ENCODE measurements at places on chromosomes 11 and 22. TPM values are rescaled to one million over a fixed set of nuclear protein-coding genes. Genes with fewer than 3 reads are reported as not detected.

GRCh38 chr22:19991645-19992451 lies 24.8 kb downstream of the ARVCF start:
- no peak overlapping the region for H3K4me3 ChIP-seq
- no peak overlapping the region for H3K27ac ChIP-seq
- DNase-seq = no peak
- no peaks in the 10 kb centered on the region for H3K27me3 ChIP-seq
- H3K4me1 ChIP-seq = peaks cover under 1% of the 10 kb centered on the region

Gene BIK
- 1.8 TPM for total RNA-seq

Gene SERPINH1
- 156 TPM for total RNA-seq

DNA sequence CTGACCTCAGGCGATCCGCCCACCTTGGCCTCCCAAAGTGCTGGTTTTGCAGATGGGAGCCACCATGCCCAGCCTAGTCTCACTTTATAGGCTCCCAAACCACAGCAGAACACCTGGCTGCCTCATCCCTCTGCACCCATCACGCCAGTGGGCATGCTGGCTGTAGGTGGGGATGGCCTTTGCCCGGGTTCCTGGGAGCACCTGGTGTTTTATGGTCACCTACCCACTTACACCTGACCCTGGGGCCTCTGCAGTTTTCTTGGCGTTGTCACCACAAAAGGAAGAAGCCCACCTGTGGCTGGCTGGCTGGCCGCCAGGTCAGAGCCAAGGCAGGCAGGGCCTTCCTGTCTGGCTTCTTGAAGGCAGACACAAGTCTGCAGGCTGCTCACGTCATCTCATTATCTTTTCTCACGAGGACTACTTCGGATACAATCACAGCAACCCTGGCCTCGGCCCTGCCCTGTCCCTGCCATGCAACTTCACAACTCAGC lies 8.2 kb downstream of the RRP7A start:
- H3K27ac ChIP-seq = no peak overlapping the region
- peaks cover 16% of the 10 kb centered on the region for H3K36me3 ChIP-seq
- DNase-seq = no peak
- no peak overlapping the region for H3K4me3 ChIP-seq

DNA sequence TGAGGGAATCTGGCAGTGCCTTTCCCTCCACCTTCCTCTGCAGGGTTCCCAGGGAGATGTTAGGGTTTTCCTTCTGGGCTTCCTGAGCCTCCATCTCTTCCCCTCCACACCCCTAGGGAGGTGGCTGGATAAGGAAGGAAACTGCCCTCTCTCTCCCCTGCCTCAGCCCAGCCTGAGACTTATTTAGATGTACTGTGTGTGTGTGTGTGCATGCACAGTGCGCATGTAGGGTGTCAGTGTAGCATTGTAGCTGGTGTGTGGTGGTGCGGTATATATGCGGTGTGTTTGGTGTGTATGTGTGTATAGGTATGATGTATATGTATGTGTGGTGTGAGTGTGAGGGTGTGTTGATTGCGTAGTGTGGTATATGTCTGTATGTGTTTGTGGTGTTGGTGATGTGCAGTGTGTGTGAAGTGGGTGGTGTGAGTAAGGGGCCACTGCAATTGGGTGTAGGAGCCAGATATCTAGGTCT lies 1.5 kb downstream of the FXYD6 start:
- H3K4me1 ChIP-seq = no peaks in the 10 kb centered on the region
- H3K27me3 ChIP-seq = no peaks in the 10 kb centered on the region
- H3K27ac ChIP-seq = peak overlapping the region; percentile 82
- H3K36me3 ChIP-seq = no peaks in the 10 kb centered on the region
- no peak overlapping the region for H3K4me3 ChIP-seq
- DNase-seq = no peak

DNA sequence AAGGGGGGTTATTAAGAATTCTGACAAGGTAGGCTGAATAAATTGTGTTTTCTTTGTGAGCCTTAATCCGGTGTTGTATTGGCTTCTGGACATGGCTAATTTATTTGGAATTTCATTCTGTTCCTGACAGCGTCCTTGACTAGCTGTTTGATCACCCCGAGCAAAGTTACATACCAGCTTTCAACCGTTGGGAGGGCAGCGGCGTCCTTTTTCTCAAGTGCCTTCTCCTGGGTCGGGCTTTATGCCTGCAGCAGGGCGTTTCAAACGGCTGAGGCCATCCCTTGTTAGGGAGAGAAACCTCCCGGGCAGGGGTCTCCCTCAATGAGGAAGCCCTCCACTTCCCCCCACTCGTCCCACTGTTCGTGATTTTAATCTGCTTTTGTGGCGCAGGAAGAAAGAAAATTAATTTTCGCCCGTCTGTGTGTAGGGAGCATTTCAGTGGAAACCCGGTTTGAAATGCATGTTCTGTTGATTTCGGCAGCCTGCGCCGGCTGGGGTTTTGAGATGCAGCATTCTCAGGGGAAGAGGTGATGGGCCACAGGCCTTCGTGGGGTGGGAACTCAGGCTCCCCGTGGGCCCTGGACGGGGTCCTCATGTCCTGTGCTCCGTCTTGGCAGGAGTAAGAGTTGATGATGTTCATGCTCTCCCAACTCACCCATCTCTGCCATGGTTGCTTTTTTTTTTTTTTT lies 2.9 kb upstream of the SMIM38 start:
- no peak overlapping the region for H3K4me3 ChIP-seq
- H3K4me1 ChIP-seq = no peaks in the 10 kb centered on the region
- DNase-seq = no peak
- H3K27me3 ChIP-seq = no peaks in the 10 kb centered on the region
- H3K36me3 ChIP-seq = no peaks in the 10 kb centered on the region

Gene ZNHIT2
- 19.7 TPM for total RNA-seq

GRCh38 chr11:76493626-76494539 lies 49.1 kb downstream of the EMSY start:
- peaks cover 8% of the 10 kb centered on the region for H3K36me3 ChIP-seq
- no peaks in the 10 kb centered on the region for H3K27me3 ChIP-seq
- DNase-seq = no peak
- H3K27ac ChIP-seq = no peak overlapping the region
- no peaks in the 10 kb centered on the region for H3K4me1 ChIP-seq
- H3K4me3 ChIP-seq = no peak overlapping the region

Gene RIN1
- 5.5 TPM for total RNA-seq

- H3K4me3 ChIP-seq = no peak overlapping the region
- DNase-seq = no peak
- peaks cover 9% of the 10 kb centered on the region for H3K27me3 ChIP-seq
Observed at GRCh38 chr11:119580081-119580480, 148.9 kb downstream of the NECTIN1 start.
